ENCODE measurements at places on chromosomes 13 and 19. TPM values are rescaled to one million over a fixed set of nuclear protein-coding genes. Genes with fewer than 3 reads are reported as not detected.

DNA sequence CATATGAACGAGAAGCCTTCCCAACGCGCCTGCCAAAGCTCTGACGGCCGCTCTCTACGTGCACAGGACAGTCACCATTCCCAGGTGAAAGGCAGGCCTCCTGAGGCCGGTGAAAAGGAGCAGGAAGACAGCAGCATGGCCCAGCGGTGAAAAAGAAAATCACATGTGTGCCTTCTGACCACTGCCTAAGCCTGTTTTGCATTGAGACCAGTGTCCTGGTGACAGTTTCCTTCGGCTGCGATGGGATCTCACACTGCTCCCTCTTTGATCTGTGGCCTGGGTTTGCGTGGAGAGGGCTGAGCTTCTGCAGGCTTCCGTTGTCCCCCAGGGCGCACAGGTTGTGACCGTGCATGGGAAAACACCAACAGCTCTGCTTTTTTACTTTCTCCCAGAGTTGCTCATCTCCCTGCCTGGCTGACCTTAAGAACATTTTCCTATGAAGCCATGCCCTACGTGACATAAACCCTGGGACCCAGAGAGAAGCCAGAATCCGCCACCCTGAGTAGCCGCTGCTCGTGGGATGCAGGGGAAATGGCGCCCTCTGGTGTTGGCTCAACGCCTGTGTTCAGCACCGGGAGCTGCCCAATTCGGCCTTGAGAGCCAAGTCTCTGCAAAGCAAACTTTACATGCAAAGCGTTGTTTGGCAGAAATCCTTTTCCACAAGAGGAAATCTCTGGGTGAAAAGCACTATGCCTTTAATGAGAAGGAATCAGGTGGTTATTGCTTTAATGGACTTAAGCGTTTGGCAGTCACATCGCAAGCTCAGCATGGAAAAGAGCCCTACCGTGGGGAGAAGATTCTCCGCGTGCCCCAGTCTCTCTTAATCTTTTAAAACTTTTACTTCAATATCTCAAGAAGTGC, 112.2 kb upstream of the GPR12 start:
- DNase-seq, result peak; percentile 28

- DNase-seq, result no peak
Observed at GRCh38 chr13:32851083-32852069, 164.8 kb upstream of the KL start.

GRCh38 chr19:10292206-10292788, 2.5 kb downstream of the ICAM5 start:
- peak; percentile 25 for DNase-seq

The AMH gene
- 1.8 TPM for total RNA-seq

All from fibroblast of the aortic adventitia (primary cell).